ENCODE measurements at places on chromosomes 7 and 10.

GRCh38 chr10:35259769-35260397, 76.4 kb upstream of the CCNY start:
- no peak for DNase-seq

DNA sequence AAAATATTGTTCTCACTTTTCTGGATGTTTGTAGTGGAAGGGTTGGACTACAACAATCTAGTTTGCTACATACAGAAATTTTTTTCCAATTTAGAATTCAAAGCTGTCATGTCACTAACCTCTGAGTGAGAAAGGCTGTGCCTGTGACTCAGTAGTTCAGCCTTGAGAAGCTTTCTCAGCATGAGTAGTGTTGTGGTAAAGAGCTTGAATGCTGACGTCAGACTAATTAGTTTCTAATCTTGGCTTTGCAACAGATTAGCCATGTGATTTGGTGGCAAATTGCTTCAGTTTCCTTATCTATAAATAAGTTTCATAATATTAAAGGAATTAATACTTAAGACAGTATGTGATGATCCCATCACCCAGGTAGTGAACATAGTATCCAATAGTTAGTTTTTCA, 83.8 kb downstream of the ABCA13 start:
- no peak for DNase-seq

DNA sequence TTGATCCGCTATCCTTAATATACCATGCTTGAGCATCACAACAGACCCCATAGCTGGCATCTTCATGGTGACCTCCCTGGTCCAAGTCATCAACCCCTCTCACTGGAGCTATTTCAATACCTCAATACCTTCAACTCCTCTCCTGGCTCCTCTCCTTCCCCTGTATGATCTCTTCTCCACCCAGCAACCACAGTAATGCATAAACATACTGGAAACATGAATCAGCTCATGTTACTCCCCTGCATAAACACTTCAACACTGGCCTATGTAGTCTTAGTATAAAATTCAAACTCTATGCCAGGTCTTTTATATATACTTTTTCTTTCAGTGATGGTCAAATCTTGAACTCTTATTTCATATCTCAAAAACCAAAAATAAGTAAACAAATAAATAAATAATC, 31.8 kb upstream of the TMEM273 start:
- no peak for DNase-seq

- DNase-seq, result no peak
These were observed 56.6 kb downstream of the AHR start for GRCh38 chr7:17355050-17355449.

GRCh38 chr7:129605960-129606614, 5.4 kb upstream of the NRF1 start:
- DNase-seq, result no peak

DNA sequence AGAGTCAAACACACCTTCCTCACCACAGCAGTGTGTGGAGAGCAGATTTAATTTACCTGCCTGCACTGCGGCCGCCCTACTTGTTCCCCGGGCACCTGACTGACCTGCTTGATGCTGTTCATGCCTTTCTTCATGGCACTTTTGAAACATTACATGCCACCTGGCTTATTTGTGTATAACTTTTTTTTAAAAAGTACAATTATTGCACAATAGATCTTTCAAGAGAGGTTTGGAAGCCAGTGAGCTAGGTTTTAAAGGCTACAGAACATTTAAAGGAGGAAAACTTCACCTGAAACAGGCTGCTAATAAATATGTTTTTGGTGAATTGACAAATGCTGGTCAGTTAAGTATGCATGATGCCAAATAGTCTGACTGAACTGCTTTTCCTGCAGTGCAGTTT, 33.1 kb downstream of the SLC18A2 start:
- DNase-seq, result no peak

DNA sequence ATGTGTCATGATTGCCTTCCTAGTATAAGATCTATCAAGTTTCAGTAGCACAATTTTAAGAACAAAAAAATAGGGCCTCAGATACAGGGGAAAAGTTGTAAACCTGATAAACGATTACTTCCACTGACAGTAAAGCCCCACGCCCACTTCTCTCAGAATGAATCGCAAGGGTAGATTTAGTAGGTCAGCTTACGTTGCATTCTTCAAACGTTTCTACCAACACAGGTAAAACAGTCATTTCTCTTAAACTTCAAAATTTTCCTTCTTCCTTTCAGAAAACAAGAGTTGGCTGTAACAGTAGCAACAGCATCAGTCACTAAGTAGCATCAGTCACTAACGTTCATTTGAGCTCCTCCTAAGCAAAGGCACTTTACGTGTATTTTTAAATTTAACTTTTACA, 221.5 kb downstream of the ADAM12 start:
- DNase-seq, result peak; percentile 6

DNA sequence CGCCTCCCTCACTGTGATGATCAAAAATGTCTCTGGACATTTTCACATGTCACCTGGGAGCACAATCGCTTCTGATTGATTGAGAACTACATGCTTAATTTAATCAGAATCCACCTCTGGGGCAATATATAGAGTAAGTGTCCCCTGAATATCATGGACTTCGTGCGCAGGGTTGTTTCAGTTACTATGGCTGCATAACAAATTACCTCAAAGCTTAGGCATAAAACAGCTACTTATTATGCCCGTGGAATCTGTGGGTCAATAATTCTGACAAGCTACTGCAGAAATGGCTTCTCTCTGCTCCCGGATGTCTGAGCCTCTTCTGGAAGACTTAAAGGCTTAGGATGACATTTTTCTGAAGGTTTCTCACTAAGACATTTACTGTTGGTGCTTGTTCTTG, 334.4 kb downstream of the GPR158 start:
- DNase-seq, result no peak

DNA sequence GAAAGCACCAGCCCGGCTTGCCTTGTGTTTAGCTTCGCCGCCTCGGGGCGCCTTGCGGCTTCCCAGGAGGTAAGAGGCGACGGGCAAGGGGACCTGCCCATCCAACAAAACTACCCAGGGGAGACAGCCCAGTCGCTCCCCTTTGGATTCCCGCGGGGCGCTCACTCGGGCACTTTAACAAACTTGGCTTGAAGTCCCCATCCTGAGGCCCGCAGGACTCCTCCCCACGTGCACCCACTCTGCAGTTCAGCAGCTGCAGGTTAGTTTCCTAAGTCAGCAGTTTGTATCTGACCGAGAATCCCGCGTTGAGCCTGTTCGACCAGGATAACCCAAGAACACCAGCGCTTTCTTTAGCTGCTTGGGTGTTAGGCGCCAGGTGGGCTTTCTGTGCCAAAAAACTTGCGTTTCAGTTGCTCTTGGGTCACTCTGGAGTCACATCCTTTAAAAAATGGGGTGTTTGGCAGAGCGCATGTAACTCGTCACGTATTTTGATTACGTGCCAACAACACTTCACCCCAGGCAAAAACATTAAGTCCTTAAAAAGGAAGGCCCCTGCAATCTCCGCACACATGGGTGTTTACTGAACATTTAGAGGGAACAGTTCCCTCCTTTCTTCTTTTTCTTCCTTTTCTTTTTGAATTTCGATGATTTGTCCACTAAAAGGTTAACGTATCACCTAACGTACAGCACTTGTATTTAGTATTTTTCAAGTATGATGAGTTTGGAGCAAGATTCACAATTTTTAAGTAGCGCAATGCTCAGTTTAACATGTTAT, 876 bp downstream of the DNAH11 start:
- DNase-seq, result no peak

GRCh38 chr7:78412216-78412858, 613.8 kb downstream of the PHTF2 start:
- no peak for DNase-seq

DNA sequence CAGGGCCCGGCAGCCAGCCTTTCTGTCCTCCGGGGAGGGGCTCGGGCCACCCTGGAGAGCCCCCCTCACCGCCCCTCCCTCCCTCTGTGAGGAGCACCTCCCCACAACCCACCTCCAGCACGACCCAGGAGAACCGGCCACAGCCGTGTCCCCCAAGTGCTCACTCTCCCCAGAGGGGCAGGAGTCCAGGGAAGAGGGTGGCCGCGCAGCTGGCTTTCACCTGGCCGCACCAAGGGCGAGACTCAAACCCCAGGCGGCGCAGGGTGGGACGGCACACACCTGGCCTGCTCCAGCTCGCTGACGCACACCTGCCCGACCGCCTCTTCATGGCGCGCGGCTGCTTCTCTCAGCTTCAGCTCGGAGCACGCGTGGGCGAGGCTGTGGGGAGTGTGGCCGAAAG, 73.4 kb downstream of the CFAP46 start:
- DNase-seq, result no peak

- DNase-seq, result no peak
These were observed 147.3 kb upstream of the PCBD1 start for GRCh38 chr10:71035511-71036296.

DNA sequence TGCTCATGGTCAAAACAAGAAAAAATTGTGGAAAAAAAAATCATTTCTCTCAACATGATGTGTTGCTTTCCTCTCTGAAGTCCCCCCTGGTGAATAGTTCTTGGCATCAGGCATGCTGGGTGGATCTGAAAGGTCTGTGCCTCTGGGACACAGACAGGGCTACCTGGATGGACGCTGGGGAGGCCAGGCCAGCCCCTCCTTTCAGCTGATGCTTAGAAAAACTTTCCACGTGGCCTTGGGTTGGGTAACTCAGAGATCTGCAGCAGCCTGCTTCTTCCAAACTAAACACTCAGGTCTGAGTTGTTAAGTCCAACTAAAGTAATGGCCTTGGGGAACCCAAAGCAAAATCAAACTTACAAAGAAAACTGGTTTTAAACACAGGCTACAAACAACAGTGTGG, 113.0 kb downstream of the CCDC3 start:
- DNase-seq, result no peak

DNA sequence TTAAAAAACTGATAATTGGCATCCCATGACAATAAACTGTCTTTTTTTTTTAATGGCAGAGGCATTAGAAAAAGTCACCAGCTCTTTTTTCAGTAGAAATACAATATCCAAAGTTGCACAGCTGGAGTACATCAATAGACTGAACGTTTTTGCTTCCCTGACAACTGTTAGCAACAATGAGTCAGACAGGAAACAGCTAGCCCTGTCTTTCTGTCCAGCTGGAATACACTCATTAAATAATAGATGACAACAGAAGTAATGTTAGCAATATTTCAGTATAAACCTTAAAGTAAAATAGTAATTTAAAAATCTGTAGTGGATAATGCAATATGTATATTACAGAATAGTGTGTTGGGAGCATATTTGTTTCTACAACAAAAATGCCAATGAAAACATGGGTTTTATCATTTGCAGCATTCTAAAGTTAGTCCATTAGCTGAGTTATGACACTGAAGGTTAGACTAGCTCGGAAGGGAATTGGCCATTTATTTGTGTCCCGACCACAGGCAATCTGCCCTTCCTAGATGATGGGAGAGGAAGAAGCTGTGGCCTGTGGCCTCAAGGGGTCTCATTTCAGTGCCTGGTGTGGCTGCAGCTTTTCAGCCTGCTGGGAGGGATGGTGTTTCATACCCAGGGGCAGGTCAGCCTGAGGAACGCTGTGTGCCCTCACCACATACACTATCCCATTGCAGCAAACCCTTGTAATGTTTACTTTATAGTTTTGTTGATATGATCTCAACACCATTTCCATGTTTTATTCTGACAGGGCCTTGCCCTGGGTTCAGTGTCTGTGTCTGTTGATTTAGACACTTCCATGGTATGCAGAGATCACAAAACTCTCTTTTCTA, 173.3 kb downstream of the SLC16A9 start:
- DNase-seq, result no peak

DNA sequence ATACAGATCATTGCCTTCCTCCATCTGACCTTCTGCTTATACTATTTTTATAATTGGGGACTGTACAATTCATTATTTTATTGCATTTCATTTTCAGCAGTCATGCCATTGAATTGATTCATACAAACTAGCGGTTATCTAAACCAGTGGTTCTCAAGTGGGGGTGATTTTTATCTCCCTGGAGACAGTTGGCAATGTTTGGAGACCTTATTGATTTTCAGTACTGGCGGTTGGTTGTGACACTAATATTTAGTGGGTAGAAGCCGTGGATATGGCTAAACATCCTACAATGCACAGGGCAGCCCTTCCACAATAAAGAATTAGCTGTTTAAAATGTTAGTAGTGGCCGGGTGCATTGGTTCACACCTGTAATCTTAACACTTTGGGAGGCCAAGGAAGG, 765.9 kb downstream of the LRMDA start:
- DNase-seq, result no peak

- DNase-seq, result no peak
These were observed 74.6 kb downstream of the WDFY4 start for GRCh38 chr10:48759113-48759901.

GRCh38 chr7:5441840-5442503, 18.3 kb upstream of the TNRC18 start:
- no peak for DNase-seq

DNA sequence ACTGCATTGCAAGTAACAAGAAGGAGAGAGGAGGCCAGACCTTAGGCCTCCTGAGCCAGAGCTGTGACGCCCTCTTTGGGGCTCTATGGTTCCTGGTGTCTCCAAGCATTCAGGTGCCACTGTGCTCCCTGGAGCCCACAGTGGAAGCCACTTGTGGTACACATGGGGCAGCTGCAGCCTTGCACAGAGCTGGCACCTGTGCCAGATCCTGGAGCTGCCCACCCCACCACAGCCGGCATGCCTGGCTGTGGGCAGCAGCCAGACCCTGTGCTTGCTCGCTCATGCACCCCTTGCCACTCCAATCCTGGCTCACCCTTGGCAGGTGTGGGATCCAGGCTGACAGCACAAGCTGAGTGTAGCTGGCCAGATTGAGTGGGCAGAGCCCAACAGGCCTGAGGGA, 173.8 kb upstream of the SMIM30 start:
- DNase-seq, result no peak

- no peak for DNase-seq
These were observed 14.8 kb downstream of the BBS9 start for GRCh38 chr7:33143996-33144718.

GRCh38 chr10:109166935-109167334, 756.4 kb downstream of the XPNPEP1 start:
- DNase-seq, result no peak

GRCh38 chr7:117269886-117270285, 53.0 kb downstream of the WNT2 start:
- no peak for DNase-seq

DNA sequence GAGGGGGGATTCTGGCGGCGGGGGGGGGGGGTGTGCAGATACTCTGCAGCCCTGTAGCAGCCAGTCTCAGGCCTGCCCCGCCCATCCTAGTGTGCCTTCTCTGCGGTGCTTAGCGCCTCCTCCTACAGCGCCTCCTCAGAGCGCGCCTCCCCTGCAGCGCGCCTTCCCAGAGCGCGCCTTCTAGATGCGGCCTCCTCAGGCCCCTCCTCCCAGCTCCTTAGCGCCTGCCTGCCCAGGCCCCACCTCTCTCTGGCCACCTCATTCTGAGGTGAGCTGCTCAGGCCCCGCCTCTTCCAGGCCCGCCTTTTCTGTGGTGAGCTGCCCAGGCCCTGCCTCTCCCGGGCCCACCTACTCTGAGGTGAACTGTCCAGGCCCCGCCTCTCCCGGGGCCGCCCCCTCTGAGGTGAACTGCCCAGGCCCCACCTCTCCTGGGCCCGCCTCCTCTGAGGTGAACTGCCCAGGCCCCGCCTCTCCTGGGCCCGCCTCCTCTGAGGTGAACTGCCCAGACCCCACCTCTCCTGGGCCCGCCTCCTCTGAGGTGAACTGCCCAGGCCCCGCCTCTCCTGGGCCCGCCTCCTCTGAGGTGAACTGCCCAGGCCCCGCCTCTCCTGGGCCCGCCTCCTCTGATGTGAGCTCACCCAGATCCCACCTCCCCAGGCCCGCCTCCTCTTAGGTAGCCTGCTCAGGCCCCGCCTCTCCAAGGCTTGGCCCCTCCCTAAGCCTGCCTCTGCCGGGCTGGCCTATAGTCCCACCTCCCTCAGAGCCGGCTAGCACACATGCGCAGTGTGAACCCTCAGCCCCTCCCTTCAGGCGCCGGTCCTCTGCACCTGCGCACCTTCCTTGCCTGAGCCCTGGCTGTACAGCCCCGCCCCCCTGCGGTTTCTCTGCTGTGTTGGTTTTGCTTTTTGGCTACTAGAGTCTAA, 2.1 kb upstream of the SGCE start:
- peak; percentile 96 for DNase-seq
